Stimulated activated CD8-positive, alpha-beta memory T cell treated with anti-CD3 and anti-CD28 coated beads, Interleukin-7, amount 100 ng/mL, for 1 hour (primary cell): ENCODE measurements at places on chromosomes 12 and 14.

DNA sequence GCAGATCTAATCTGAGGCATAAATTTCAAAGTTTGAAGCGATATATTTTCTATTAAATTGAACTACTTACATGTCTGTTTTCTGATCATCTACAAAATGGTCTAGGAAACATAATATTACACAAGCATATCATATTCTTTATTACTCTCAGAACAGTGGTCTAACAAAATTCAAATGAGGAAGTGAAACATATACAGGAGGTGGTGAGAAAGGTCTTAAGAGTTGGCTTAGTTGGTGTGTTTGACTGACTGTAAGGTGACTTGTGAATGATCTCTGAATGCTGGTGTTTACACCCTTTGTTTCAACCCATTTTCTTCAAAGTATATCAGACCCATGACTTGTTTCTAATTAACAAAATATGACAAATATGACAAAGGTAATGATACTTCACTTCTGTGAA, 1156.8 kb downstream of the SLC16A7 start:
- no peak for DNase-seq

DNA sequence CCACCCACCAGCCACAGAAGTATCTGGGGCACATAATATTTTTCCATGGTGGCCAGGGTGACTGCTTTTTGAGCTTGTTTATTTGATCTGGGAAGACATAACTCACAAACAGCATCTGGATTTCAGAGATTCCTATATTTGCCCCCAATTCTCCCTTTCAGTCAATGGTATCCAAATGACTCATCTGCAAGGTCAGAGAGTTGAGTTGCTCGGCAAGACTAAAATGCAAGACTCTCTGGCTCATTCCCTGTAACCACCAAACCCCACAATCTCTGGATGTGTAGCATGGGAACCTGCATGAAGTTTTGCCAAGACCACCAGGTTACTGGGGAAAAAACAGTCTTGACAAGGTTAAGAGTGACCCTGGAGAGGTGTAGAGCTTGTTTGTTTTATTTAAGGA, 174.9 kb upstream of the FAR2 start:
- DNase-seq: no peak

GRCh38 chr14:75053396-75054291, 2.4 kb upstream of the MLH3 start:
- DNase-seq: no peak

DNA sequence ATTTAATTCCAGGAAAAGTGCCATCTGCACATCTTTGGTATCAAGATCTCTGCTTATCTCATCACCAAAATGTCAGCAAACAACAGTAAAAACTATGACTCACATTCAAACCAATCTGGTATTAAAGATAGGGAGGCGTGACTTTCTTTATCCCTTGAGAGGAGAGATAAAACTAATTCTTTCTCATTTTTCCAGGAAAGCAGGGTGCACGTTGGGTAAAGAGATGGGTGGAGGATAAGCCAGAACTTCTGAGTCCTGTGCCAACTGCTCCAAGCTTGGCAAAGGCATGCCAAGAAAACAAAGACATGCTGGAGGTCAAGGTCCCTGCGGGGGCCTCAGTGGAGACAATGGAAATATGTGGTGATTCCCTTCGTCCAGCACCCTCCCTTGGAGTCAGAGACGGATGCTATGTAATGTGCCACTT, 225.8 kb upstream of the PLXNC1 start:
- no peak for DNase-seq

DNA sequence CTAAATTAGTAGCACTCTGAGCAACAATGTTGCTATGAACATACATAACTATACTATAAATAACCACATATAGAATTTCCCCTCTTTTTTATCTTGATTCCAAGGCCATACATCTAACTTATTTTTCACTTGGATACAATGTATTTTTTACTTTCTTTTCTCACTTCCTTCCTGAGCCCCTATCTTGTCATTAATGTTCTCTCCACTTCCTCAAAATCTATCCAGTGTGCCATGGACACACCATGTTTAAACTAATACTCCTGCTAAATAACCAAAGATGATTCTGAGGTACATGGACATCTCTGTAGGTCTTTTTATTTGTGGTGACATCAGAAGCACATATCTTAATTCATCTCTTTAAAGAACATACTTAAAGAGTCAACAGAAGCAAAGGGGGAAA, 251.2 kb downstream of the C12orf42 start:
- DNase-seq: no peak

DNA sequence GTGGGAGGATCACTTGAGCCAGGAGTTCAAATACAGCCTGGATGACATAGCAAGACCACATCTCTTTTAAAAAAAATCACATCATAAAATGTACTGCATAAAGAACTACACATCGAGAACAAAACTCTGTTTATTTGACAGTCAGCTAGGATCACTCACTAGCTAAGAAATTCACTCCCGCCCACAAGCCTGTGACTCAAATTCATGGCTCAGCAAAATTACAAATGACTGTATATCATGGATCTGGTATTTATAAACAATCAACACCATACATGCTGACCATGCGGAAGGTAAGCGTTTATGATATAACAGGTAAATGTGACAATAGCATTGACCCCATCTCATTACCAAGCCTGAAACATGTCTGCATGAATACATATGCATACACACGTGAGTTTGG, 206.5 kb downstream of the EFCAB11 start:
- DNase-seq: no peak

GRCh38 chr12:97200181-97200580, 262.4 kb upstream of the RMST start:
- no peak for DNase-seq

DNA sequence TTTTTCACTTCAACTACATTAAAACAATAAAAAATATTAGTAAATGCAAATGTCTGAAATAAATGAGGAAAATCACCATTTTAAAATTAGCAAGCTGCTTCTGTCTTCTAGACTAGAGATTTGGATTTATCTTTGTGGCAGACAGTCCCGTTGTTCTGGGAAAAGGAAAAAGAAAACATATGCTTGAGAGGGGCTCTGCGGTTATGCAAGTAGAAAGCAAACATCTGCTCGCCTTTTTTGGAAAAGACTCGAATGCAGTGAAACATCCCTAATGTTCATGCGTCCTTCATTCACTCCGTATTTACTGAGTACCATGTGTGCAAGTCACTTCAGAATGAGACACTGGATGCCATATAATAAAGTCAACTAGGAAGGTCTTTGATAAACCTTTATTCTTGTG, 44.9 kb downstream of the IFNG start:
- no peak for DNase-seq

DNA sequence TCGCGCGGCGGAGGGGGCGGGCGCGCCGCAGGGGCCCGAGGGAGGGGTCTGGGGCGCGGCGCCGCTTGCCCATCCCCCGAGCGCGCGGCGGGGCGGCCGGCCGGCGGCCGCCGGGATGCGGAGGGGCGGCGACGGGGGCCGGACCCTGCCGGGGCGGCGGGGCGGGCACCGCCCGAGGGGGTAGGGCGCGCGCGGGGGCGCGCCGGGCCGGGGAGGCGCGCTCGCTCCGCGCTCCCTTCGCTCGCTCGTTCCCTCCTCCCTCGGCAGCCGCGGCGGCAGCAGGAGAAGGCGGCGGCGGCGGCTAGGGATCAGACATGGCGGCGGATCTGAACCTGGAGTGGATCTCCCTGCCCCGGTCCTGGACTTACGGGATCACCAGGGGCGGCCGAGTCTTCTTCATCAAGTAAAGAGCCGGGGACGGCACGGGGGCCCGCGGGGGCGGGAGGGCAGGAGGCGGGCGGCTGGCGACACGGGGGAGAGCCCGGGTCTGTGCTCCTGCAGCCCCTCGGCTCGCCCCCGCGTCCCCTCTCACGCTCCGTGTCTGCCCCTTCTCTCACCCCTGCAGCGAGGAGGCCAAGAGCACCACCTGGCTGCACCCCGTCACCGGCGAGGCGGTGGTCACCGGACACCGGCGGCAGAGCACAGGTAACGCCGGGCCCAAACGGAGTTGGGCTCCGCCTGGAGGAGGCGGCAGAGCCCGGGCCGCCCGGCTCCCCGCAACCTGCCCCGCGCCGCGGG, at the start of gene PLEKHA5:
TSS of gene PLEKHA5 (plus strand) at position 248 of the 738 bp plus-strand sequence. CDS start at position 315, 67 bp downstream.
- DNase-seq: no peak

DNA sequence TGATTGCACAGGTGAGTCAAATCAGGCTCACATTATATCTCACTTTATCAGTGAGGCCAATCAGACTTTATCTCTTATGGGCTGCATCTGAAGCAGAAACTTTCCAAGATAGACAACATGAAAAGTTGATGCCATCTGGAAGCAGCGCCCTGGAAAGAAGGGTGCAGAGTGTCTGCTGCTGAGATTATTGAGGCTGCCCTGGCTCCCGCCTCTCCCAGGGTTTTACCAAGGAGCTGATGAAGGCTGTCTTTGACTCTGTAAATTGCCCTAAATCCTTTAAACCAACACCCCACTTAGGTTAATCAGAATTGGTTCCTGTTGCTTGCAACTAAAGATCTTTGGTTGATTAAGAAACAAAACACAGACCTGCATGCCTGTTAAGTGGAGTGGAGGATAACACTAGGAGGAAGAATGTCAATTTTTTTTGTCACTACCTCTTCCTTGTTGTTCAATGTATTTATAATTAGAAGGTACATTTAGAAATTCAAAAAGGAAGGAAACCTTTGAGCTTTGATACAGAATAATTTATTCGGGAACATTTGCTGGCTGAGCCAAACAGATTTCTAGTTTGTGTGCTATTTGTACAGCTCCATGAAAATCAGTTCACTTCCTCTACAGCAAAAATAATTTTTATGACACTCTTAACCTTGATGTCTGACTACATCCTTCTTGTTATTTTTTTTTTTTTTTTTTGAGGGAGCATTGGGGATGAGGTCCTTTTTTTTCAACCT, 104.1 kb downstream of the VEZT start:
- DNase-seq: no peak

GRCh38 chr12:16844875-16845274, 238.9 kb upstream of the LMO3 start:
- DNase-seq: no peak

- DNase-seq: no peak
These were observed 101.2 kb upstream of the CCDC175 start for GRCh38 chr14:59677771-59678231.

GRCh38 chr14:104968541-104969401, 9.4 kb downstream of the AHNAK2 start:
- no peak for DNase-seq

GRCh38 chr12:52494518-52494917, 1.5 kb upstream of the KRT6A start:
- DNase-seq: no peak

DNA sequence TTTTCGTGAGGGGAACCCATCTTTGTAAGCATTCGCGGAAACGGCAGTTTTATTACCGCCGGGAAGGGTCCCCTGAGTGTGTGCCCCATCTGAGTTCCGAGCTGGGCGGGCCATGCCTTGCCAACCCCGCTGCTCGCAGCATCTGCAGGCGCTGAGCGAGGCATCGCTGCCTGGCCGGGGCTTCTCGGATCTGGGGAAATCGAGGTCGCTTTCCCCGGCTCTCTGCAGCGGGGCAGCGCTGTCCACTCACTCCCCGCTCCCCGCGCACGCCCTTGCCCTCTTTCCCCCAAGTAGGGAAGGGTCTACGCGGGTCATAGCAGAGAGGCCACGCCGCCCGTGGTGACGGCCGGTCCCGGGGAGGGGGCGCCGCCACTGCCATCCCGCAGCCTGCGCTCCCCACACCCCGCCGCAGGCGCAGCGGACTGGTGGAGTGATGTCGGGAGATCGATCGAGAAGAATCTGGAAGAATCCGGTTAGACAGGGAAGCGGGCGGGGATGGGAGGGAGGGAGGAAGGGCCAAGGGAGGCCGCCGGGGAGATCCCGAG, 507 bp upstream of the FKBP4 start:
- DNase-seq: no peak

GRCh38 chr12:79407671-79408622, 282.8 kb downstream of the PAWR start:
- no peak for DNase-seq

DNA sequence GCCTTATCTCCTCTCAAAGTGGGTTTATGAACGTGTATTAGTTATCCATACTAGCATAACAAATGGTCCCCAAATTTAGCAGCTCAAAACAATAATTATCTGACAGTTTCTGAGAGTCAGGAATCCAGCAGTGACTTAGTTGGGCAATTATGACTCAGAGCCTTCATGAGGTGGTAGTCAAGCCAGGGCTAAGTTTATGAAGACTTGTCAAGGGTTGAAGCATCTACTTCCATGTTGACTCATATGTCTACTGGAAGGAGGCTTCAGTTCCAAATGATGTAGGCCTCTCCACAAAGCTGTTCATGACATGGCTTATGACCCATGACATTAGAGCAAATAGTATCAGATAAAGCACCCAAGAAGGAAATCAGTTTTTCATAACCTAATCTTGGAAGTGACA, 73.2 kb downstream of the IPO8 start:
- no peak for DNase-seq

GRCh38 chr12:42923156-42923555, 333.6 kb upstream of the PRICKLE1 start:
- DNase-seq: no peak

DNA sequence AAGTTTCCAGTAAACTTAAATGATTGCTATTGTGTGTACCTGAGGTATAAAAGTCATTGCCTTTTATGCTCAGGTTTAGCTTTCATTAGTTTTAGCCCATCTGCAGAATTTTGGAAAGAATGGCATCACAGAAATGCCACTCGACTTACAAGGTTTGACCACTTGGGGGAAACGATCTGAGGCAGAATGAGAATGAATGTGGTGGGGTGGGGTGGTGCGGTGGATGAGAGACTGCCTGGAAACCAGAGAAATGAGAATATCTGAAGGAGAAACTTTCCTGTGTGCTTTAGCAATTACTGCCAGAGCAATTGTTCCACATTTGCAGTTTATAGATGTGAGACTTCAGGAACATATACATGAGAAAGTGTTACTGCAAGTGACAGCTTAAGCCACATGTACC, 225.4 kb upstream of the PDE3A start:
- DNase-seq: no peak

GRCh38 chr14:54567639-54568561, 972 bp downstream of the SAMD4A start:
- DNase-seq: no peak

- DNase-seq: no peak
These were observed 133.9 kb upstream of the SCAF11 start for GRCh38 chr12:46124132-46124847.

DNA sequence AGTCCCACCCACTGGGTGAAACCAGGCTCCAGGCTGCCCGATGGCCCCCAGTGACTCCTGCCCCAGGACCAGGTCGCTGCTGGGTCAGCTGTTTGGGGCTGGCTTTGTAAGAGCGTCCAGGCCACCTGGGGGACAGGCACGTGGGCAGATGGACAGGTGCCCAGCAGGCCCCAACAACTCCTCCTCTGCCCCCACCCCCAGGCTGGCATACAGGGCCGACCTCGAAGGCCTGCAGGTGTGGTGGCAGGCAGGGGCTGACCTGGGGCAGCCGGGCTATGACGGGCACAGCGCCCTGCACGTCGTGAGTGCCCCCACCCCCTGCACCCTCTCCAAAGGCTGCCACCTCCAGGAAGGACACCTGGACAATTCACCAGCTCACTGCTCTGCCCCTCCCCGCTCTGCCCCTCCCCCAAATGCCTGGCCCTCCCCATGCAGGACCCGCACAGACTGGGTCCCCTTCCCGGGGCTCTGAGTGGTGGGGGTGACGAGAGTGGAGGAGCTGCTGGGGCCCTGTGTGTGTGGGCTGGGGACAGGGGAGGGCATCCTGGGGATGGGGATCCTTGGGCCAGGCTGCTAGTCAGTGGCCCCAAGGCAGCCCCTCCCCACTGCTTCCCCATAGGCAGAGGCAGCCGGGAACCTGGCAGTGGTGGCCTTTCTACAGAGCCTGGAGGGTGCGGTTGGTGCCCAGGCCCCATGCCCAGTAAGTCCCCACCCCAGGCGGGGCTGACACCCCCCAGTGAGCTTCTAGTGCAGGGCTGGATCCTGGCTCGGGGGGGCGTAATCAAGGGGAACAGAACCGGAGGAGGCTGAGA, 26.0 kb downstream of the ASPG start:
- no peak for DNase-seq
